ENCODE measurements at places on chromosomes 3 and 15.

GRCh38 chr3:56113231-56113630 lies 355.0 kb downstream of the ERC2 start:
- no peak for DNase-seq

- no peak for DNase-seq
Measured at GRCh38 chr3:105907777-105908176, 39.0 kb upstream of the CBLB start.

DNA sequence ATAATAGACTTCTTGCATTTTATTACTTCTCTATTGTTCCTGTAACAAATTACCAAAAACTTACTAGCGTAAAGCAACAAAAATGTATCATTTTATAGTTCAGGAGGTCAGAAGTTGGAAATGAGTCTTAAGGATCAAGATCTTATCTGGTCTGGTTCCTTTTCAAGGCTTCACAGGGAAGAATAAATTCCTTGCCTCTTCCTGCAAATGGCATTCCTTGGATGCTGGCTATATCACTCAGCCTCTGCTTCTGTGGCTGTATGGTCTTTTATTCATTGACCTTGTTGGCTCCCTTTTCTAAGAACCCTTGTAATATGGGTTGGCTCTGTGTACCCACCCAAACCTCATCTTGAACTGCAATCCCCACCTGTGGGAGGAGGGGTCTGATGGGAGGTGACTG lies 478.4 kb upstream of the THBS1 start:
- no peak for DNase-seq

DNA sequence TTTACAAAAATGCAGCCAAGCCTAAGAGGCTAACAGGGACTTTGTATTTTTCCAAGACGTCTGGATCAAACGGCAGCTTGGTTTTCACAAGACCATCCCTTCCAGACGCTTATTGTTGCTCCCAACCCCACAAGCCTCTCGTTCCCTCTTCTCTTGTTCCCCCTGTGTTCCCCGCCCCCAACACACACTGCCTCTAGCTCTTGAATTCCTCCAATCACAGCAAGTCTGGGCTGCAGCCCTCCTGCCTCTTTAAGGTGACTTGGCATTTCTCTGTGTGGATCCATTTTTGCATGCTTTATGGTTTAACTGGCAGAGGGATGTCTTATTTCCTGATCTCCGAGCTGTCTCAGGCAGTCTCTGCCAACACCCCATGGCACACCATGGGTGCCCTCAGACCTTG lies 182.2 kb downstream of the ABHD5 start:
- DNase-seq: no peak

DNA sequence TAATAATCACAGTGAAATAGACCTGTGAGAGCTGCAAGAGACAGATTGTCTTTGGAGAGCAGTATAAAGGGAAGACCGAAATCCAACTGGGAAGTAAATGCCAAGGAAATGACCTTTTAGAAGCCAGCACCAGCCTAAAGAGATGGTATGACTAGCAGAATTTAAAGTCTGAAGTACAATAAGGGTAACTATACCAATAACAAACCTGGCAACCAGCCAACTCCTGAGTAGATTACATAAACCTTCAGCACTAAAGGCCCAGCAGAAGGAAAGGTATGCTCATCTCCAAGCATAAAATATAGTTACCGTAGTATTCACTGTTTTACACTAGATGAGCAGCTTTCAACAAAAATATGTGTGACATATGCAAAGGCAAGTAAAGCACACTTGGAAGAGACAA lies 155.1 kb upstream of the SATB1 start:
- DNase-seq: no peak
